ENCODE measurements at places on chromosomes 13 and 19. TPM values are rescaled to one million over a fixed set of nuclear protein-coding genes. Genes with fewer than 3 reads are reported as not detected.
A peak's percentile ranks its signal among the peaks of the same experiment; 100 is the strongest.

The SMIM44 gene
- not detected for total RNA-seq

The STARD13 gene
- total RNA-seq: 9.0 TPM

The ZIC5 gene
- 2.4 TPM for total RNA-seq

DNA sequence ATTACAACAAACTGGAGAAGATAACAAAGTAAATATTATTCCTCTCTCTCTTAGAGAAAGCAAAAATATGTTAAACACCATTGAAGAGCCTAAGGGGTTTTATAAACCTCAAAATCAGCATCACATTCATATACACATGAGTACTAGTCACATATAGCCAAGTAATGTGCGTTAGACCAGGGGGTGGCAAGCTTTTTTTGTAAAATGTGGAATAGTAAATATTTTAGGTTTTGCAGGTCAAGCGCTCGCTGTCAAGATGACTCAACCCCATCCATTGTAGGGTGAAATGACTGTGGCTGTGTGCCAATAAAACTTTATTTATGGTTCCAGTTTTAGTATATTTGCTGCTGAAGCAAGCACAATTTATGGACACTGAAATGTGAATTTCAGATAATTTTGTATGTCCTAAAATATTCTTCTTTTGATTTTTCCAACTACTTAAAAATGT, 21.7 kb downstream of the RFX2 start:
- DNase-seq: peak; percentile 70

- DNase-seq: no peak
Observed at GRCh38 chr13:93296584-93296983, 70.0 kb downstream of the GPC6 start.

GRCh38 chr13:65155861-65156260, 2074.3 kb downstream of the PCDH9 start:
- no peak for DNase-seq

DNA sequence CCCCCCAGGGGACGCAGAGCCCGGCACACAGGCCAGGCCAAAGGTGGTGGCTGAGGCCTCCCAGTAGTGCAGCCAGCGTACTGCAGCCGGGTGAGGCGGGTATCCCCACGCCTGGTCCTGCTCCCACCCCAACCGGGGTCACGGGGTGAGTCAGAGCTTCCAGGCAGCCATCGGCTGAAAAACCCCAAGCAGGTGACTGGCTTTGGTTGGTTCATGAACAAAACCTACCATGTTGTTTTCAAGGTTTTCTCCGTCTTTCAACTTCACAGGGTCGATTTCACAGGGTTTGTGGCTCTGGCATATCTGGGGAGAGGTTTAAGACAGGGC, 42.1 kb upstream of the C13orf46 start:
- no peak for DNase-seq

DNA sequence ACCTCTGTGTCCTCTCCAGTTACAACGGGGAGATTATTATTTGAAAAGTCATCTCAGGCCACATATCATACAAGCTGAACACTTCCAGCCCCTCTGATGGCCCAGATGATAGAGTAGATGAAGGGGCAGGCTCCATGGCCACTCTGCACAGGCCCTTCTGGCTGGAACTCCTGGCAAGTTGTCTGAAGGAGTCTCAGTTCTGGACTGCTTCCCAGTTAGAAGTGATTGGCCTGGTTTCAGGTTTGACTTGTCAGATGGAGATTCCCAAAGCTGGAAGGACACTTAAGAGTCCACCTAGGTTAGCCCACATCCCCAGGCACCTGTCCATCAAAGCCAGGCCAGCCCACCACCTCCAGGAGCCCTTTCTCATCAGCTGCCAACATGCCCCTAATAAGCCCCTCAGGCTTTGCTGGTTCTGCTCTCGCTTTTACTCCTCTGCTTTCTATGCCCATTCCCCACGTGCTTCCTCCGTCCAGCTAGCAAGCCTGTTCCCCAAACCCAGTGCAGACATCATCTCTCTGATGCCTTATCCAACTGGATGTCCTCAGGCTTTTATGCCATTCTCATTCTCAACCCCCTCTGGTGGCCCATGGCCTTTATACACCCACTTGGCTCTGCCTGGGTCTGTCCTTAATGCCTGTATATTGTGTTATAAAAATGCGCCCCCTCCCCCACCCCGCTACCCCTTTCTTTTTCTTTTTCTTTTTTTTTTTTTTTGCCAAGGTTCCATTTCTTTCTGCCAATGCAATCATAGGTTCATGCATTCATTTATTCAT, 56.5 kb downstream of the HSPH1 start:
- no peak for DNase-seq

- DNase-seq: no peak
Observed at GRCh38 chr13:23754506-23754905, 134.7 kb downstream of the MIPEP start.

Measured in A172 (cell line).